ENCODE measurements at places on chromosomes 11 and 22.

- DNase-seq, result no peak
These were observed 118.7 kb upstream of the IGLL5 start for GRCh38 chr22:22768885-22769284.

GRCh38 chr22:30434843-30435242 lies 9.3 kb downstream of the MTFP1 start:
- DNase-seq, result no peak

GRCh38 chr22:38204784-38205183 lies 3.0 kb downstream of the MAFF start:
- DNase-seq, result no peak

DNA sequence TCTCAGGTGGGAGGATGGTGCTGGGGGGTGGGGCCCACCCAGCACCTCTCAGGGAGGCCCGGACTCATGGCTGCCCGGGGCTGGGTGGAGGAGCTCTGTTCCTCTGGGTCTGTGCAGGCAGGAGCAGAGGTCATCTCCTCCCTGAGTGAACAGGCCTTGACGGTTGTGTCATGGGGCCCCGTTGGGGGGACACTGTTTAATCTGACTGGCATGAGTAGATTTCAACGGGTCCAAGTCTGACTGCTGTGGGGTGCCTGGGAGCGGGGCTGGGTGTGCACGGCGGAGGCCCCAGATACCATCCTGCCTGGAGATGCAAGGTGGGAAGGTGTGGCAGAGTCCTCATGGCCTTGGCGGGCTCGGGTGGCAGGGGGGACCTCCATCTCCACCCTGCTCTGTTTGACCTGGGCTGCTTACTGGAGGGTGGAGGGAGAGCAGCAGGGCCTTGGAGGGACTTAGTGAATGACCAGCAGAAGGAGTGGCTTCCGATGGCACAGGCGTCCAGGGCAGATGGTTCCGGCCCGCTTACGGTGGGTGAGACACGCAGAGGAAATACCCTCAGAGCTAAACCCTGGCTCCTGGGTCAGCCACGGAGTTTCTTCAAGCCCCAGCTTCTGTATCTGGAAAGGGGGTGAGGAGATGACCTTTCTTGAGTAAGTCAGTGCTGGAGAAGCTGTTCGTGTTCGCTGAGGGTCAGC lies 48.7 kb downstream of the SMIM38 start:
- DNase-seq, result no peak

DNA sequence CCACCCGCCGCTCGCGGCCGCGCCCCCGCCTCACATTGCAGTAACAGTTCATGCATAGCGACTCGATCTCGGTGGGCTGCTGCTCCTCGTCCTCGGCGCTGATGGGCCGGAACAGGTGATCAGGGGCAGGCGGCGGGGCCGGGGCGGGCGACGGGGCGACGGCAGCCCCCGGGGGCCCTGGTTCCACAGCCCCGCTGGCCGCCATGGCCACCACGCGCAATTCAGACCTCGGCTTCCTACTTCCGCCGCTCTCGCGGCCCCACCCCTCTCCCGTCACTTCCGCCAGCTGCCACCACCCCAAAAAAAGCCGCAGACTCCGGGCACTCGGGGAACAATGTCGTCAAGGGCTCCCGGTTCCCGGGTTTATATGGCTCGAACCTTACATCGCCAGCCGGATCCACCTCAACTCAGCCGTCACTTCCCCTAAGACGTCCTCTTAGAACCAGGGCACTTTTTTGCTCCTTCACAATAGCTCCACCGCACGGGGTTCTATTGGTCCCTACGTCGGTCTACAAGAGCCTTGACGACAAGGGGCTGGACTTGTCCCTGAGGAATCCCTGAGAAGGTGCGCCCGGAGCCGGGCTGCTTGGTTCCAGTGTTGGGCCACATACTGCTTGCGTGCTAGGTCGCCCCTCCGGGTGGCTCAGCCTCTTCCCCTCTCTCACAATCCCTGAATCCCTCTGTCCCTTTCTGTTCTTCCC lies at the start of gene ZPR1:
ZPR1 (minus strand) TSS at position 238 of the 701 bp plus-strand sequence; CDS start at position 205, 33 bp downstream.
- DNase-seq, result peak; percentile 73

DNA sequence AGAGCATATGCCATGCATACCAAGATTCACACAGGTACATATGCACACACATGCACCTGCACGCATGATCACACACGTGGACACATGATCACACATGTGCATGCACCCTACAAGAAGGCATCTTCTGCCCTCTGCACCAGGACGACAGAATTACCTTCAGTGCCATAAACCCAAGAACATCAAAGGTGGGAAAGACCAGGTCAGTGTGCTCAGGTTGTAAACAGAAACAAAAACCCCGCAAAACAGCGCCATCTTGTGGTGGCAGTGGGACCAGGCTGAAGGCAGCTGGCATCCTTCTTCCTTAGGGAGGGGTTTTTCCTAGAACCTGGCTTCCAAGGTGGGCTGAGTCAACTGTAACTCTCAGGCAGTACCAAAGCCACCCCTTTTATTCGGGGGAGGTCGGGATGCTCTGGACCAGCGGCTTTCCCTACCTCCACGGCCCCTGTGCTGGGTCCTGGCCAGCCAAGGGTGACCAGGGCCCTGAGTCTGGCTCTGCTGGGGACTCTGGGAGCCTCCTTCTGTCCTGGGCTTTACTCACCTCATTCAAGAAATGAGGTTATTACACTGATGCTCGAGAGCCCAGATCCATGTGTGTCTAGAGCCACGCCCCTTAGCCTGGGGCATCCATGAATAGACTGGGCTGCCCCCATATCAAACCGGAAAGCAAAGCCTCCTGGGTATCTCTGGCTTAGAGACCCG lies 69.4 kb upstream of the FGF3 start:
- peak; percentile 42 for DNase-seq

- DNase-seq, result no peak
These were observed 15.0 kb upstream of the YWHAH start for GRCh38 chr22:31929167-31929930.

DNA sequence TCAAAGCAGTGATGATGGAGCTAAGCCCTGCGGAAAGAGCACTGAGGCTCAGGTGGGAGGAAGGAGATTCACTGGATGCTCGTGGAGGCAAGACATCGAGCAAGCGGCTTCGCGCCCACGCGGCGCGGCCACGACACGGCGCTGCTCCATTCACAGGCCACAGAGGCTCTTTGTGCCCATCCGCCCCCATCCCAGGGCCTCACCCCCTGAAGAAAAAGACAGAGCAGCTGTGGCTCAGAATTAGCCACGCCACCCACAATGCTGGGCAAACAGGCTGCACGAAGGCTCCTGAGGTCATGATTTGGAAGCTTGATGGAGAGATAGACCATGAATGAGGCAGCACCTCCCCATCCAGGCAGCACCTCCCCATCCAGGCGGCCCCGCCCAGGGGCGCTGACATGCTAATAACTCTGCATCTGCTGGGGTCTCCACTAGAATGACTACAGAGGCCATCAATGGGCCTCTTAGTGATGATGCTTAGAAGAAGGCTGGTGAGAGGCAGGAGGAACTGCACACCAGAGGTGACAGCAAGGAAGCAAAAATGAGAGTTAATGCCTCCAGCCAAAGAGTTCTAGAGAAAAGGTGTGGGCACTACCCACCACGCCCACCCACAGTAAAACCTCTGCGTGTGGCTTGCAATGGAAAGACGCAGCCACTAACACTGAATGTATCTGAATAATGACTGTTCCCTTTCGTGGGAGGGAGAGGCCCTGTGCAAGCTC lies 43.5 kb downstream of the MYH9 start:
- no peak for DNase-seq

- DNase-seq, result no peak
These were observed 56.2 kb downstream of the GGTLC2 start for GRCh38 chr22:22700631-22701030.

GRCh38 chr11:22797047-22797446 lies 32.6 kb downstream of the SVIP start:
- no peak for DNase-seq

DNA sequence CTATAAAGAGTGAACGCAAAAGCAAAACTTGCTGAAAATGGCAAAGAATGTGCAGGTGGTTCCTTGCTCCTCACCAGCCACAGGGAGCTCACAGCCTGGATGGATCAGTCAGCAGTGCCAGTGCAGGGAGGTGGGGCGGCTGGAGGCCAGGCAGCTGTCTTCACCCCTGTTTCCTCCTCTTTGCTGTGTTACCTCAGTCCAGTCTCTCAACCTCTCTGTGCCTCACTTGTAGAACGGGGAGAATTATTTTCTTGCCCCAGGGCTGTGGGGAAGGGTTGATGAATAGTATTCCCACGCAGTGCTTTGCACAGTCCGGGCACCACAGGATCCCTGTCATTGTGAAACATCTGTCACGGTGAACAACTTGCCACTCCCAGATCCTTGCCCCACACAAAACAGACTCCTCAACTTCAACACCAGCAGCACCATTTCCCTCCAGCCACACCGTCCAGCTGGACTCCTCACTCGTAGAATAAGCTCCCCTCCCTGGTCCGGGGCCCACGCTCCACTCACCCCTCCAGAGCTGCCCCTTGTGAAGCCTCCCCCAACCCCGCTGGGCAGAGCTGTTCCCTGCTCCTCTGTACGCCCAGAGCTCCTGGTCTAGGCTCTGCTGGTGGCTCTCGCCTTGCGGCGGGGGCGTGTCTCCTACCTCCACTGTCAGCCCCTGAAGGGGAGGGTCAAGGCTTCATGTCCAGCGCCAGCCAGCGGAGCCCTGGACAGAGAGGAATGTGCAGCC lies 27.7 kb downstream of the MPPED1 start:
- DNase-seq, result no peak

- no peak for DNase-seq
These were observed 74.4 kb downstream of the GAB4 start for GRCh38 chr22:16933291-16934282.

- DNase-seq, result no peak
These were observed 89.5 kb upstream of the HTATIP2 start for GRCh38 chr11:20274031-20274430.

DNA sequence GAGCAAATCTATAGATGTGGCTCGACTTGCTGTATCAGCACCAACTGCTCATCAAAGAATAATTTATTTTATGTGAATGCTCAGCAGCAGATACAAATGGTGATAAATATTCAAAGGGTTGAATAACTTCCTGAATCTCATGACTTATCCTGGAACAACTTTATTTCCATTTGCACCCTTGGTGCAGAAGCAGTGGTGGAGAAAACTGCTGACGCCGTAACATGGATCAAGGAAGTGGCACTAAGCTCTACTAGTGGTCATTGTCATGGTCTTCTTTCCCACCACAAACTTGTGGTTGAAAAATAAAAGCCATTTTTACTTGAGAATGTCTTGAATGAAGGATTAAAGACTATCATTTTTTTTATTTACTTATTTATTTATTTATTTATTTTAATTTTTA lies 14.6 kb downstream of the MARK2 start:
- DNase-seq, result no peak

DNA sequence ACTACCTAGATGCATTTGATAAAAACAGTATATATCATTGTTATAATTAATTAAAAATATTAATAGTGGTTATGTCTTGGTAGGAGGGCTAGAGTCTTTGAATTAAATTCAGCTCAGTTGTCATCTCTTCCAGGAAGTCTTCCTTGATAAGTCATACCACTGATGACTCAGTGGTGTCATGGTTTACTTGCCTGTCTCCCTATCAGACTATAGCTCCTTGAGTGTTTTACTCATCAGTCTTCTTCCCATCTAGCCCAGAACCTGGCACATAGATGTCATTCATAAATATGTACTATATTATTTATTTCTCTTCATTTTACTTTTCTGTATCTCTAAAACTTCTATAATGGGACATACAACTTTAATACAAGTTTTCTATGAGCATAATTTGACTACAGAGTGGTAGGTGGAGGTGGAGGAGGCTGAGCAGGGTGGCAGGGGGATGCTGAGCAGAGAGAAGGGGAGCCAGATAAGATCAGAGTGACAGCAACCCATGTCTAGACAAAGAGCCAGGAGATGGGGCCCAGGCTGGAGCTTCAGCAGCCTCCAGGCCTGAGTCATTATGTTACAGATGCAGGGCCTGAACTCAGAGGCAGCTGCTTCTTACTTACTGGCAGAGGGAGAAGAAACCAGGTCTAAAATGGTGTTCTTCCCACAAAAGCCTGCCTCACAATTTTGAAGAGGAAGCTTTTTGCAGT lies 82.3 kb upstream of the PHOX2A start:
- no peak for DNase-seq

GRCh38 chr11:113278925-113279324 lies 35.5 kb upstream of the TTC12 start:
- DNase-seq, result no peak

GRCh38 chr11:130426223-130426836 lies 2.1 kb downstream of the ADAMTS8 start:
- DNase-seq, result no peak

GRCh38 chr11:122330279-122330965 lies 214.4 kb upstream of the BLID start:
- no peak for DNase-seq

DNA sequence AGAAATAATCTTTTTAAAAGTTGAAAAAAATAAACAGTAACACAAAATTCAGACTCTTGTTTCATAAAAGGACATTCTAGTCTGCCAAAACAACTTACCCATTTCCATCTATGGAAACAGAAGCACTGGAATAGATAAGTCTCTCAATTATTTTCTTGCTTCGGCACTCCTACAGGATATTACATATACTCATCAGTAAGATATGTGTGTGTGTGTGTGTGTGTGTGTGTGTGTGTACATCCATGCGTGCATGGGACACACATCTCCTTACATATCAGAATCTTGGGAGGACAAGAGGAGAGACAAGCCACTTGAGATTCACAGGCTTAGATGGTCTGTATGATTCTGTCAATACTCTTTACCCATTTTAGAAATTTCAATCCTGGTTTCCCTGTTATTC lies 144.6 kb downstream of the ATG16L2 start:
- DNase-seq, result no peak

GRCh38 chr11:19650467-19650866 lies 62.2 kb upstream of the NAV2 start:
- no peak for DNase-seq

DNA sequence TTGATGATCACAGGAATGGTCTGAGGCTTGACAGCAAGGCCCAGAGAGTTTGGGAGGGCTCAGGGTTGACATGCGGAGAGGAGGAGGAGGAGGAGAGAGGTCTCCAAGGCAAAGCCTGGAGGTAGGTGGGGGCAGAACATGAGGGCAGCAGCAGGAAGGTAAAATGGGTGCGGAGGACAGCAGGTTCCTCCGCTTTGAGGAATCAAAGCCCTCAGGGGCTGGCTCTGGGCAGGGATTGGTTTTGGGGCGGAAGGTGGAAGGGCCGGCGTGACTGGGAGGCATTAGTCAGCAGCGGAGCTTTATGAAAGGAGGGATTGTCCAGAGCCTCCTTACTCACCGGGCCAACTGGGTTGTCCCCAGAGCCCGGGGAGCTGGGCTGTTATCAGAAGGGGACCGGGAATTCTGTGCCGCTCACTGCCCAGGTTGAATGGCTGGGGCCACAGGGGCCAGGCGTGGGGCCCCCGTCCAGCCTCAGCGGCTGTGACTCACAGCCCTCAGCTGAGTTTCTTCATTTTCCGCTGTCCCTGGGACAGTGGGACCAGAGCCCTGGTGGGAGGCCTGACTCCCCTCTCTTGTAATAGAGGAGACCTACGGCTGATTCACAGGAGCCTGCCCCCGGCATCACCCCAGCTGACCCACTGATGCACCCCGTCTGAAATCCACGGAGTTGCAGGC lies 36.2 kb downstream of the LIF start:
- DNase-seq, result no peak

GRCh38 chr11:15590132-15590531 lies 475.4 kb downstream of the INSC start:
- DNase-seq, result no peak

GRCh38 chr11:124147951-124148350 lies 32.7 kb downstream of the VWA5A start:
- no peak for DNase-seq

All from stimulated activated CD4-positive, alpha-beta T cell treated with anti-CD3 and anti-CD28 coated beads, Interleukin-15, amount 100 ng/mL, for 1 hour (primary cell).